ENCODE measurements at places on chromosomes 2 and 18. TPM values are rescaled to one million over a fixed set of nuclear protein-coding genes. Genes with fewer than 3 reads are reported as not detected.

DNA sequence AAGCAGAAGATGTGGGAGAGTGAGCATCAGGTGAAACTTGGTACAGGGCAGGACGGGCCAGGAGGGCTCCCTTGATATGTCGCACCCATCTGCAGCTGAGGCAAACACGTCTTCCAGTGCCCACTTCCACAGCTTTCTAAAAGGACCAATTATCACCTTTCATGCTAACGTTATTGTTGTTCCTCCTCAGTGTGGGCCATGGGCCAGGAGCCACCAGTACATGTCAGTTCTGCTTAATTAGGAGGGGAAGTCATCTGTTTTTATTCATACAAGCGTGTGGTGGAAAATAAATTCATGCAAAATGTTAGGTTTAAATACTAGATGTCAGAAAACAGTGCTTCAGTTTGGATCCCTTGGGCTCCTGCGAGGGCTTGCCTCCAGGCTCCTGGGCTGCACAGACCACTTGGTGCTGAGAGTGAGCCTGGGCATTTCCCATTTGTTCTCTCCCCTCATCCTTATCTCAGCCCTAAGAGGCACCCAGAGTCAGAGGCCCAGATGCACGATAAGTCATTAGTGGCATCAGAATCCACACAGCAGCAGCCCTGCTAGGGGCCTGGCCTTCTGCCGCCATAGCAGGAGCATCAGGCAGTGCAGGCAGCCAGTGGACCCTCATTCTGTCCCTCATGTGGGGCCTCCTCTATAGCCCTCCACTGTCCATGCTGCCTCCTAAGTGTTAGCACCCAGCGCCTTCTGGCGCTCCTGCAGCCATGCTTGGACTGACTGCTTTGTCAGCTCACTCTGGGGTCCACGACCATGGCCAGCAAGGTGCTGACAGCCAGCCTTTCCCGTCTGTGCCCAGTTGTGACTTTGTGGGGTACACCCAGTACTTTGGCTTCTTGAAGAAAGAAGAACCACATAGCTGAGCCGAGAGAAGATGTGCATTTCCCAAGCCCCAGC is 539.8 kb upstream of the RAB6C start:
- H3K27ac ChIP-seq: no peak overlapping the region
- H3K4me3 ChIP-seq: no peak overlapping the region
- H3K36me3 ChIP-seq: no peaks in the 10 kb centered on the region
- no peak for DNase-seq

Gene SPC25
- polyA plus RNA-seq: 1.2 TPM

DNA sequence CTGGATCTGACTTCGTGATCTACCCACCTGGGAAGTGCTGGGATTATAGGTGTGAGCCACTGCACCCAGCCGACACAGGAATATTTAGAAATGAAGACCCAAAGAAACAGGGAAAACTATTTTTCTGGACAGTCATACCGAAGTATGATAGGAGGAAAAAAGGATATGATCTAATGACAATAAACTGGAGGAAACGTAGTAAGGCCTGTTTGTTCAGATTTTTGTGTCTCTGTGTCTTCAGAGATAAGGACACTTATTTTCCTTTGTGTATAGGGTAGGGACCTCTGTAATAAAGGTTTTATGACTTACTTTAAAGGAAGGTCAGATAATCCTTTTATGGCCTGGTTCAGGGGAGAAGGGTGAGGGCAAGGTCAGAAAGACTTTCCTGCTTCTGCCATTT is 55.9 kb downstream of the GTF2A1L start:
- no peak overlapping the region for H3K4me3 ChIP-seq
- H3K27me3 ChIP-seq: no peaks in the 10 kb centered on the region
- H3K4me1 ChIP-seq: no peaks in the 10 kb centered on the region
- no peaks in the 10 kb centered on the region for H3K36me3 ChIP-seq
- H3K27ac ChIP-seq: no peak overlapping the region
- no peak for DNase-seq

Gene C2orf78
- not detected for polyA plus RNA-seq

GRCh38 chr2:16010951-16011620 is 70.7 kb downstream of the MYCN start:
- no peaks in the 10 kb centered on the region for H3K4me1 ChIP-seq
- peaks cover 5% of the 10 kb centered on the region for H3K27me3 ChIP-seq
- H3K4me3 ChIP-seq: no peak overlapping the region
- no peak overlapping the region for H3K27ac ChIP-seq
- H3K36me3 ChIP-seq: no peaks in the 10 kb centered on the region
- no peak for DNase-seq

Gene RBM45
- polyA plus RNA-seq: 11.5 TPM

Data from CD4-positive, CD25-positive, alpha-beta regulatory T cell (primary cell).